ENCODE measurements at places on chromosomes 11 and 22. TPM values are rescaled to one million over a fixed set of nuclear protein-coding genes. Genes with fewer than 3 reads are reported as not detected.

The SCUBE1 gene
- total RNA-seq, result 23.5 TPM

The MGAT3 gene
- total RNA-seq, result 0.82 TPM

The GRIA4 gene
- total RNA-seq, result not detected

The FAT3 gene
- 14.4 TPM for total RNA-seq

The CNGA4 gene
- total RNA-seq, result 0.27 TPM

The OR9G1 gene
- total RNA-seq, result not detected

The MYEOV gene
- total RNA-seq, result 1.1 TPM

The NPTXR gene
- 36.2 TPM for total RNA-seq

The MB gene
- 9.9 TPM for total RNA-seq

The GTSE1 gene
- 0.46 TPM for total RNA-seq

The CWF19L2 gene
- 10.6 TPM for total RNA-seq

Data from prostate gland (tissue), 2 donors.